Osteocyte (in vitro differentiated cells): ENCODE measurements at places on chromosomes 2 and 18. TPM values are rescaled to one million over a fixed set of nuclear protein-coding genes. Genes with fewer than 3 reads are reported as not detected.
A peak's percentile ranks its signal among the peaks of the same experiment; 100 is the strongest.

DNA sequence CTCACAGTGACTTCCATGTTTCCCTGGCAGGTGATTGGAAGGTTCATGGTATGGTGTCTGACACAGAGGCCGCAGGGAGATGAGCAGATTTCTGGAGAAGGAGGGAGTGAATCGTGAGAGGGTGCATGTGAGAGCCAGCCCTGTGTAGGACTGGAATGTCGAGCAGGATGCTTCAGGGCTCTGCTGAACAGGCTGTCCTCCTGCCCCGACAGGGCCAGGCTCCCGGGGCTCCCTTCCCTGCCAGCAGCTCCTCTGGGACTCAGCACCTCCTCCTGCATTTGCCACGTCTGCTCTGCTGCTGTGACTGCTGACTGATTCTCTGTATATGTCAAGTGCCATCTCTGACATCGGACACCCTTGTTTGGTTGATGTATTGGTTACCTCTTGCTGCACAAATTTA is 38.5 kb upstream of the INHBB start:
- H3K27me3 ChIP-seq: no peaks in the 10 kb centered on the region
- H3K4me3 ChIP-seq: no peak overlapping the region
- H3K27ac ChIP-seq: no peak overlapping the region

DNA sequence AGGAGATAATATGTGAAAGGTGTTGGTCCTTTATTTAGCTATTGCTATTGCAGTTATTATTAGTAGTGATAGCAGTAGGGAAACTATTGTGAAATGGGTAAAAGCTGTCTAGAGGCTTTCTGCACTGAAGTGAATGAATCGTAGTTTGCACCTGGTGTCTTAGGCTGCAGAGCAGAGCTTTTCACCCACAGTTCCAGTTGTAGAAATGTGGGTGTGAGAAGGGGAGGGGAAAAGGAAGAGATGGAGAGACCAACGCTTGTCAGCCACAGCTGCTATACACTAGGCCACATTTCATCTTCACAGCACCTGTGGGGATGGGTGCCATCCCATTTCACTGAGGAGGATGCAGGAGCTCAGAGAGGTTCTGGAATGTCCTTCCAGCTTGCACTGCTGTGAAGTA is 50.0 kb downstream of the TRPM8 start:
- no peak for DNase-seq
- no peaks in the 10 kb centered on the region for H3K36me3 ChIP-seq
- H3K27me3 ChIP-seq: peaks cover 3% of the 10 kb centered on the region
- H3K27ac ChIP-seq: no peak overlapping the region

GRCh38 chr18:8469544-8470130 is 139.6 kb upstream of the RAB12 start:
- peaks cover 27% of the 10 kb centered on the region for H3K27me3 ChIP-seq
- H3K4me1 ChIP-seq: peaks cover 14% of the 10 kb centered on the region
- DNase-seq: peak; percentile 51
- no peaks in the 10 kb centered on the region for H3K36me3 ChIP-seq

DNA sequence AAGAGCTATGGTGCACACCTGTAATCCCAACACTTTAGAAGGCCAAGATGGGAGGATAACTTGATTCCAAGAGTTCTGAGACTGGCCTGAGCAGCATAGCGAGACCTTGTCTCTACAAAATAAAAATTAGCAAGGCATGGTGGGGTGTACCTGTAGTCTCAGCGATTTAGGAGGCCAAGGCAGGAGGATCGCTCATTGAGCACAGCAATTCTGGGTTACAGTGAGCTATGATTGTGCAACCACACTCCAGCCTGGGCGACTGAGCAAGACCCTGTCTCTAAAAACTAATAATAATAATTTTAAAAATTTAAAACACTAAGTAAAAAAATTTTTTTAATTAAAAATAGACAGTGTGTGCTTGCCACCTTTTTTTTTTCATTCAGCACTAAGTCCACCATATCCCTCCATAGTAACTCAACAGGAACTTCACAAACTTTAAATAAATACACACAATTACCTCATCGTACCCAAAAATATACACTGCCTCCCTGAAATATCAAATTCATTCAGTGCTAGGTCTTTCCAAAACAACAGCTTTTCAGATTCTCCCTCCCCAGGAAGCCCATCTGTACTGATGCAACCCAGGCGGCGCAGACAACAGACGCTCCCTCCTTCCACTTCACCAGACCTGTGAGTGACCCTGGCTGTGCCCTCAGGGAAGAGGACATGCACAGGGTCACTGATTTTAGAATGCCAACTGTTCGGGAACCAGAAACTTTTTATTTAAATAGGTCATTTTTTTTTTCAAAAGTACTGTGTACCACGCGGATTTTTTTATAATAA is 29.6 kb downstream of the FAM168B start:
- no peak overlapping the region for H3K4me3 ChIP-seq
- no peaks in the 10 kb centered on the region for H3K27me3 ChIP-seq
- no peak for DNase-seq
- H3K36me3 ChIP-seq: peaks cover 17% of the 10 kb centered on the region
- peaks cover 20% of the 10 kb centered on the region for H3K4me1 ChIP-seq
- peak overlapping the region; percentile 64 for H3K27ac ChIP-seq

- H3K27me3 ChIP-seq: peaks cover 83% of the 10 kb centered on the region
- no peak overlapping the region for H3K27ac ChIP-seq
- H3K36me3 ChIP-seq: no peaks in the 10 kb centered on the region
- H3K4me3 ChIP-seq: no peak overlapping the region
- peaks cover 18% of the 10 kb centered on the region for H3K4me1 ChIP-seq
Measured at GRCh38 chr2:218986148-218986761, 1.3 kb upstream of the FEV start.

DNA sequence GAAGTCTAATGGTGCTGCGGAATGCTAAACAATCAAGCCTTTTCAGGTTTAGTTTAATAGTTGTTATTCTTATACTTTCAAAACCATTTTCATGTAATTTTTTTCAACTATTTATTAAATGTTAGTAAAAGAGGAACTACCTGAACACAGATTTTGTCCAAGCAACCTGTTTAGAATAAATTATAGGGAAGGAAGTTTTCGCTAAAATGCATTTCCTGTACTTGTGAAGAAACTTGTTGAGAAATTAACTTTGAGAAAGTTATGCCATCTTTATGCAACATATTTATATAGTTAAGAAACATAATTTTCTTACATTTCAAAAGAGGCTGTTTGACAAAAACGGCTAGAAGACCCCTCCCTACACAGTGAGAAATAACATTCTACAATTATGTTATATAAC is 16.6 kb downstream of the MAP4K4 start:
- H3K4me1 ChIP-seq: peaks cover 38% of the 10 kb centered on the region
- DNase-seq: no peak
- no peak overlapping the region for H3K27ac ChIP-seq
- no peak overlapping the region for H3K4me3 ChIP-seq
- H3K27me3 ChIP-seq: no peaks in the 10 kb centered on the region

GRCh38 chr2:137896467-137896866 is 67.8 kb upstream of the HNMT start:
- H3K4me1 ChIP-seq: no peaks in the 10 kb centered on the region
- no peak overlapping the region for H3K4me3 ChIP-seq
- H3K36me3 ChIP-seq: no peaks in the 10 kb centered on the region
- H3K27ac ChIP-seq: no peak overlapping the region
- H3K27me3 ChIP-seq: peaks cover 20% of the 10 kb centered on the region

DNA sequence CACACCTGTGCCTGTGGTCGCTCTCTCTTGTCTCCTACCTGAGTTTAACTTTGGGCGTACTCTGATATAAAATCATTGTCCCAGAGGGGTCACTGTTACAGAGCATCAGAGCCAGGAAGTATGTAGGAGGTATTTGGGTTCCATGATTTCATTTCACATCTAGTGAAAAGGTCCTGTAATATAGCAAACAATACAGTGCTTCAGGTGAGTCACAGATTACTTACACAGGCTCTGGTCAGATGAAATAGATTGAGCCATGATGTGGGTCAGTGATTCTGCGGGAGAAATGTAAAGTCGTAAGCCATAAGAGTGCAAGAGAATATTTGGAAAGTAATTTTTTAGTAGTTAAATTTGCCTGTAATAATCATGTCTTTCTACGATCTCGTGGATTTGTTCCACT is 70.2 kb downstream of the SOCS6 start:
- H3K36me3 ChIP-seq: no peaks in the 10 kb centered on the region
- no peak overlapping the region for H3K27ac ChIP-seq
- no peak for DNase-seq
- H3K4me3 ChIP-seq: no peak overlapping the region
- no peaks in the 10 kb centered on the region for H3K27me3 ChIP-seq

DNA sequence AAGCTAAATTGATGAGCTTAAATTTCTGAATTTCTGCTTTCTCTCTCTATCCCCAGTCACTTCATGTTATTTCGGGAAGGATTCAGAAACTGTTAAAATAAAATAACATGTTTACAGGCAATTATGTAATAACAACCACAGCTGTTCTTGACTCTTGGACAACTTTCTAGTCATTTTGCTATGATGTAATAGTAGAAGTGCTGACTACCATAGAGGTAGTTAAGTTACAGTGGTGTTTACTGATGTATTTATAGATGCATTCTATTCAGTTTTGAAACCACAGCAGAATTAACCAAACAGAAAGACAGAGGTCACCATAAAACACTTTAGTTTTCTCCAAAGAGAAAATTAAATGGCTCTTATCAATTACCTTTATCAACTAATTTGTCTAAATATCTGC is 1292.0 kb upstream of the CHAC2 start:
- DNase-seq: no peak
- no peaks in the 10 kb centered on the region for H3K27me3 ChIP-seq
- H3K36me3 ChIP-seq: no peaks in the 10 kb centered on the region
- H3K4me3 ChIP-seq: no peak overlapping the region
- no peak overlapping the region for H3K27ac ChIP-seq

ATP8B1 gene
- total RNA-seq: 38.5 and 38.7 TPM in 2 replicates

- peaks cover 47% of the 10 kb centered on the region for H3K4me1 ChIP-seq
- no peak for DNase-seq
- H3K4me3 ChIP-seq: peak overlapping the region; percentile 53
- H3K27ac ChIP-seq: peak overlapping the region; percentile 99
- no peaks in the 10 kb centered on the region for H3K27me3 ChIP-seq
- peaks cover 5% of the 10 kb centered on the region for H3K36me3 ChIP-seq
Measured at GRCh38 chr2:157830696-157831570, 45.2 kb downstream of the ACVR1 start.

DNA sequence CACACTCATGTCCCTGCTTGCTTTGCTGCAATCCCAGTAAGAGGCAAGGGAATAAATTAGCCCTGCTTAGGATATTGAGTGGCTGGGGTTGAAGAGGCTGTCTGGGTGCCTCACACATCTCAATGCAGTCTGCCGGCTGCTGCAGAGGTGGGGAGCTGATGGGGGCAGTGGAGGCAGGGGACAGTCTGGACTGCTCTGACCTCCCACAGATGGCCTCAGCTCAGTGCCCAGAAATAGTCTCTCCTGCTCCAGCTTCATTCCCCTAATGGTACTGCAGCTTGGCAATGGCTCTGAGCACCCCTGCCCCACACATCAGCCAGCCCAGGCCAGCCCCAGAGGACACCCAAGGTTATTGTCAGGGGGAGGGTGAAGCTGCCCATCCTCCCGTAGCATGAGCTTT is 21.5 kb upstream of the TNS1 start:
- H3K27me3 ChIP-seq: no peaks in the 10 kb centered on the region
- H3K4me1 ChIP-seq: peaks cover 10% of the 10 kb centered on the region

CFC1 gene
- total RNA-seq: not detected in 2 replicates

- no peaks in the 10 kb centered on the region for H3K4me1 ChIP-seq
- H3K4me3 ChIP-seq: no peak overlapping the region
- DNase-seq: no peak
- no peak overlapping the region for H3K27ac ChIP-seq
- no peaks in the 10 kb centered on the region for H3K36me3 ChIP-seq
Measured at GRCh38 chr18:62634458-62634857, 80.9 kb upstream of the PHLPP1 start.

GRCh38 chr2:74066491-74067203 is 81.1 kb downstream of the BOLA3 start:
- no peaks in the 10 kb centered on the region for H3K4me1 ChIP-seq
- no peak overlapping the region for H3K27ac ChIP-seq
- H3K27me3 ChIP-seq: no peaks in the 10 kb centered on the region
- DNase-seq: no peak
- no peak overlapping the region for H3K4me3 ChIP-seq

DNA sequence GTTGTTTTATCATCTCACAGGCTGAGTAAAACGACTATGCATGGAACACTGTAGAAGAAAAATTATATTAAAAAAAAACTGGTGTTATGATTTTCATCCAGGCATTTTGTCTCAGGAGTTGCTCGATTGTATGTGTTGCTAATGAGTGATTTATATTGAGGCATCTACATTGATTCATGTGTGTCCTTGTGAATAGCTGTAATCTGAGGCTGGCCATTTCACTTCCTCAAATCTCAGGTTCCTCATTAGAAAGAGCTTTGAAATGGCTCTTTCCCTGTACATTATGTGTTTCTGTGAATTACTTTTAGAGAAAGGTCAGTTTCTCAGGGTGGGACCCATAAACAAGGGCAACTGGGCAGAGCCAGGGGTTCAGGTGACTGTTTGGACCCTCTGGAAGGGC is 2.3 kb downstream of the IL18R1 start:
- no peak overlapping the region for H3K4me3 ChIP-seq
- peaks cover 52% of the 10 kb centered on the region for H3K27me3 ChIP-seq
- no peaks in the 10 kb centered on the region for H3K36me3 ChIP-seq
- no peak for DNase-seq

GKN1 gene
- not detected in 2 replicates for total RNA-seq

GRCh38 chr2:199131136-199131655 is 326.5 kb downstream of the SATB2 start:
- H3K27me3 ChIP-seq: peaks cover 7% of the 10 kb centered on the region
- no peak for DNase-seq
- H3K27ac ChIP-seq: no peak overlapping the region
- no peaks in the 10 kb centered on the region for H3K36me3 ChIP-seq
- H3K4me3 ChIP-seq: no peak overlapping the region

SFT2D3 gene
- 7.5 and 8.4 TPM in 2 replicates for total RNA-seq

GRCh38 chr2:216539791-216540241 is 41.2 kb downstream of the RPL37A start:
- DNase-seq: peak; percentile 88
- H3K27ac ChIP-seq: peak overlapping the region; percentile 92
- peaks cover 59% of the 10 kb centered on the region for H3K4me1 ChIP-seq

GRCh38 chr18:388200-388599 is 112.3 kb downstream of the COLEC12 start:
- no peak overlapping the region for H3K4me3 ChIP-seq
- DNase-seq: no peak
- H3K27me3 ChIP-seq: no peaks in the 10 kb centered on the region
- peaks cover 26% of the 10 kb centered on the region for H3K4me1 ChIP-seq

MTIF2 gene
- total RNA-seq: 24.6 and 24.7 TPM in 2 replicates

SLC16A14 gene
- total RNA-seq: 18.9 and 21.6 TPM in 2 replicates
